ENCODE measurements at places on chromosomes 3 and 15. TPM values are rescaled to one million over a fixed set of nuclear protein-coding genes. Genes with fewer than 3 reads are reported as not detected.

Gene GLT8D1
- total RNA-seq: 54.1 TPM

DNA sequence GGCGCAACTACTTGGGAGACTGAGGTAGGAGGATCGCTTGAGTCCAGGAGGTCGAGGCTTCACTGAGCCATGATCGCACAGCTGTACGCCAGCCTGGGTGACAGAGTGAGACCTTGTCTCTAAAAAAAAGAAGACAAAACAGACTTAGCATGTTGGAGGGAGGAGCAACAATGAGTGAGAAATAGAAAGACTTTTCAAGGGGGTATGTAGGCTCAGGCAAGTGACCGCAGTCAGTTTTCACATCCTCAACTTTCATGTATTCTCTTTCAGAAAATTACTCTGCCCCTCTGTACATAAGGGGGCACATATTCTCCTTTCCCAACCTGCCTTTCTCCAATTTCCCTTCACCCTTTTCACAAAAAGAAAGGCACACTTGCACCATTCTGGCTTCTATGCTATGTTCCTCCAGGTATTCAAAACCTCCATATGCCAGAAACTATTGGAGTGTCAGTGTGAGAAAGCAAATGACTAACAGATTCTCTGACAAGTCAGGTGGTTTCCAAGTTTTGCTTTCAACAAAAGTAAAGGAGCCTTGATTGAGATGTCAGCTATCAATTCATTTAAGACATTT is 7.6 kb downstream of the NSUN3 start:
- no peak for DNase-seq

GRCh38 chr15:99441871-99442251 is 123.9 kb upstream of the MEF2A start:
- no peak for DNase-seq

DNA sequence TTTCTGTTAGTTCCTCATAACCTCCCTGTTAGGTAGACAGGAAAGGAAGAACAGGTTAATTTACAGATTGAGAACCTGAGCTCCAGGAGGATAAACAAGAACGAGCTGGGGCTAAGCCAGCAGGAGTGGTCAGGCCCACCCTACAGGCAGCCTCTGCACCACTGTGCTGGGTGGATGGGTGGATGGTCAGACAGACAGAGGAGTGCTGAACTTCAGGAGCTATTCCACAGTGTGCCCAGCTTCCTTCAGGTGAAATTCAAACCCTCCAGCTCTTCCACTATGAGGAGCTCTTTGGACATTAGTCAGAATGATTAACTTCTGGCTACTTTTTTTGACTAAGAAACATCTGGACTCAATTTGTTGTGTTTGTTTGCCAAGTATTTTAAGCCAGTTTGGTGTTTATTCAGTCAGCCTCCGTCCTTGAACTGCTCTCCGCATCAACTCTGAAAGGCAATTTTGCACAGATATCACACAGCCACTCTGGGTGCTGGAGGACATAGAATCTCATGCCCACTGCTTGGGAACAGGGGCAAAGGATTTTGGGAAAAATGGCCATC is 361.9 kb downstream of the CLSTN2 start:
- no peak for DNase-seq

- DNase-seq: no peak
Observed at GRCh38 chr3:98793971-98794370, 30.8 kb downstream of the ST3GAL6 start.

DNA sequence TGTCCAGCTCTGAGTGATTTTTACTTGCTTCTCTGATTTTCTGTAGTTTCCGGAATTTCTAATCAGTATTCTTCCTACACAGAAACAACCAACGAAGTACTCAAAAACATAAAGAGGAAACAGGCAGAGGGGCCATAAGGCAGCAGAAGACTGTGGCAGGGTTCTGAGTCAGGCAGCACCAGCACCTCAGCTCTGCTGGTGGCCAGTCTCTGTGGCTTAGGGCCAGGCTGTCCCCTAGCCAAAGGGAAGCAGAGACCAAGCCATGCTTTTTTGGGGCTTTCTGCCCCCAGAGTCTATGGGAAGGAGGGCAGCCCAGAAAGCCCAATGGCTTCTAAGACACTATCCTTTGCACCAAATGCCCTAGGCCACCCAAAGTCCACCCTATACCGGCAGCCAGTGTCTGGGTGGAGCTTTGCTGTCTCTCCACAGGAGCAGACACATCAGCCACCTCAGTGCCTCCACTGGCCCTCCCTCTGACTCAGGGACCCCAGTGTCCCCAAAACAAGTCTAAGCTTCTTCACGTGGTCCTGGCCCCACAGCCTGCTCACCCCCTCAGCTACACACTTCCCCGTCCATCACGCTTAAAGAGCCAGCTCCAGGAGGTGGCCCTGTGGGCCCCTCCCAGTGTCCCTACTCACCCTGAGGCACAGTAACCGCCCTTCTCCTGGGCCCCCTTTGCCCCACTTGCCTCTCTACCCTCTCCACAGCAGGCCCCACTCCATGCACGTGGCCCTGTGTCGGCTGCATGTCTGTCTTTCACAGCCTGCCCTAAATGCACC is 46.2 kb downstream of the CCDC12 start:
- no peak for DNase-seq

DNA sequence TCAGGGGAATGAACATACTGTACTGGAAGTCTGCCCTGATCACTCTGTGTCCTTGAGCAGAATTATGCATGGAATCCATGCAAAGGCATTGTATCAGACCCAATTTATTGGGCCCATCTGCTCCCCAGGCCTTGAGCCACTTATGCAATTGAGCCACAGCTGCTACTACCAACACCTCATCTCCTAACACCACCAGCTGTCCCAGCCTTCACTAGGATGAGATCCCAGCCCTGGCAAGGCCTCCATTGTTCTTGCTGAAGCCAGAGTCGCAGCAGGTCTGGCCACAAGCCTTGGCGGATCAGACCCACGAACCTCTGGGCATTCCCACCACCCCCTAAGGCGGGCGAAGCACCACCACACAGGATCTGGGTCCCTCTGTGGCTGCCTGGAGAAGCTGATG is 9.2 kb upstream of the NME9 start:
- no peak for DNase-seq

DNA sequence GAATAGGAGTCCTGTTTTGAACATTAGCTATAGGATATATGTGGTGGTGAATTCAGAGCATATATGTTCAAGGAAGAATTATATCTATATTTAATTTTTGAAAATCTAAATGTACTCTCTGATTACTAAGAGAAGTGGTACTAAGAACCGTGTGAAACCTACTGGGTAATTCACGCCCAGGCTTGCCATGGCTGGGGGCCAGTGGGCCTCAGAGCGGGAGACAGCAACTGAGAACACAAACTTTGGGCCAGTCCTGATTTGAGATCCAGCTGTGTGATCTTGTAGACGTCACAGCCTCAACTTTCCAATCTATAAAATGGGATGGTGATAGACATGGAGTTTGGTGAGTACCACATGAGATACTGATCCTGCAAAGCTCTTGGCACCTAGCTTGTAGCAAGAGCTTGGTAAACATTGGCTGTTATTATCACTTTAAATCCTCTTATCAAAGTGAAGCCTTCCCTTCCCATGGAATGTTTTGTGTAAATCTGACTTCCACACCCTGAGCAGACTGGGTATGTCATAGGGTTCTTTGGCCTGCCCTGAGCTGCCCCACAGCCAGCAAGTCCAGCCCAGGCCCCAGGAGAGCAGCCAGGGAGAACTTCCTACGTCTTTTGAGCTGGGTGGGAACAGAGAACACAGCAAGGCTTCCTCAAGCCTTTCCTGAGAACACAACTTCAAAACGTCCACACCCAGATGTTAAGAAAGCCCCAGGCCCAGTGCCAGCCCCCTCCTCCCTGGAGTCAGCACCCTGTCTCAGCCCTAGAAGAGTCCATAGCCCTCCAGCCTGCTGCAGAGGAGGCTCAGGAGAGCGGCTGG is 8.2 kb upstream of the PAQR5 start:
- DNase-seq: no peak

DNA sequence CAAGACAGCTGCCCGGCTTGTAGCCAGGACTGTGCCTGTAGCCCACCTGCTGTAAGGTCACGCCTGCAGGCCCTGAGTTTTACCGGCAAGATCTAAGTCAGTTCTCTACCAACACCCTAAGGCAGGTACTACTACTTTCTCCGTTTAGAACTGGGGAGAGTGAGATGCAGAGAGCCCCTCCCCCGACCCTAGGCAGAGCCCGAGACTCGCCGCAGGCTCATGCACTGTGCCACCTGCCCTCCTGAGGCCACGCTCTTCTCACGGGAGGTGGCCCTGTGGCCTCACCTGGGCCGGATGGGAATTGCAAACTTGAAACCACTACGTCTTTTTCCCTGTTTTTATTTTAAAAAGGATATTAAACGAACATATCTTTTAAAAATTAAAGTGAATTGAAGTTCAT is 36.9 kb upstream of the PCSK6 start:
- DNase-seq: no peak

DNA sequence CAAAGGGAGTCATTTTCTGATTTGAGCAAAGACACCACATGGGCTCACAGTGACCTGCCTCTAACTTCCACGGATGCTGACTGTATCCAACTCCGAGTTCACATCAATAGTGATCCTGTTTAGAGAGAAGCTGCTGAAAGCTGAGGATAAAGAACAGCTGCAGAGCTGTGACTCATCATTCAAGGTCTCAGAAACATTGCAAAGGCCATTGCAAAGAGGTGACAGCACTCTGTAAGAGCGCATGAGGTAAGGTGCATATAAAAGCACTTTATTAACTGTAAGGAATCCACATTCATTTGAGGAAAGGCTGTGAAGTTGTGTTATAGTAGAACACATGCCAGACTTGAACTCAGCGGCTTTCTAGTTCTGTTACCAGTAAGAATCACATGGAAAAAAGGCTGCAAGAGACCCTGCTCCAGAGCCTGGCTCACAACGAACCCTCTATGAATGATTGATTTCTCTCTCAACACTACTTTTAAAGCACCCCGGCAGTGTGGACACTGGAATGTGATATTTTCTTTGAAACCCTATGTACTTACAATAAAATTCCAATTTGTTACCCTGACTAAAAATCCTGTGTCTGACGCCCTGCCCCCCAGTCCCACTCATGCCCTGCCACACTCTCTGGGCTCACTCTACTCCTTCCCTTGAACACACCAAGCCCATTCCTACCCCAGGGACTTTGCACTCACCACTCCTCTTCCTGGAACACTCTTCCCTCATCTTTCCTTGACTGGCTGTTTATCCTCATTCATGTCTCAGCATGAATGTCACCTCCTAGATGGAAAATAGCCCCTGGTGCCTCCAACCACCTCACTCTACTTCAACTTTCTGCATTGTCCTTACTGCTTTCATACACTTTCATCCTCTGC is 111.2 kb downstream of the LSM3 start:
- no peak for DNase-seq

Gene FILIP1L
- total RNA-seq: 27.6 TPM

GRCh38 chr3:23325466-23326065 is 122.4 kb downstream of the UBE2E2 start:
- no peak for DNase-seq

DNA sequence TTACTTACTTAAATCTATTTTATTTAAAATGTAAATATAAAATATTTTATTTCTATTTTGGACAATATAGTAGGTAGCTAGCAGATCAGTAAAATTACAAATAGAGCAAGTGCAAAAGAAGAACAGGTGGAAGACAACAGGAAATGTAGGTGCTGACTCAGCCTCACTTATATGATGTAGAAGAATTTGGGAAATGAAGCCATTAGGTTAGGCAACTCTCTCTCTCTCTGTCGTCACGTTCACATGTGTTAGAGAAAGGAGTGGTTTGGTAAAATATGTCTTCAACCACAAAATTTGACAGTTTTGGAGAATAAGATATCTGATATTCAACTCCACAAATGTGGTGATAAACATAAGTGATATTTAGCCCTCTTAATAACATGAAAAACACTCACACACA is 532.5 kb upstream of the KCNMB2 start:
- no peak for DNase-seq

Gene ROPN1
- total RNA-seq: not detected

- no peak for DNase-seq
Observed at GRCh38 chr3:188627652-188628051, 473.7 kb downstream of the LPP start.

DNA sequence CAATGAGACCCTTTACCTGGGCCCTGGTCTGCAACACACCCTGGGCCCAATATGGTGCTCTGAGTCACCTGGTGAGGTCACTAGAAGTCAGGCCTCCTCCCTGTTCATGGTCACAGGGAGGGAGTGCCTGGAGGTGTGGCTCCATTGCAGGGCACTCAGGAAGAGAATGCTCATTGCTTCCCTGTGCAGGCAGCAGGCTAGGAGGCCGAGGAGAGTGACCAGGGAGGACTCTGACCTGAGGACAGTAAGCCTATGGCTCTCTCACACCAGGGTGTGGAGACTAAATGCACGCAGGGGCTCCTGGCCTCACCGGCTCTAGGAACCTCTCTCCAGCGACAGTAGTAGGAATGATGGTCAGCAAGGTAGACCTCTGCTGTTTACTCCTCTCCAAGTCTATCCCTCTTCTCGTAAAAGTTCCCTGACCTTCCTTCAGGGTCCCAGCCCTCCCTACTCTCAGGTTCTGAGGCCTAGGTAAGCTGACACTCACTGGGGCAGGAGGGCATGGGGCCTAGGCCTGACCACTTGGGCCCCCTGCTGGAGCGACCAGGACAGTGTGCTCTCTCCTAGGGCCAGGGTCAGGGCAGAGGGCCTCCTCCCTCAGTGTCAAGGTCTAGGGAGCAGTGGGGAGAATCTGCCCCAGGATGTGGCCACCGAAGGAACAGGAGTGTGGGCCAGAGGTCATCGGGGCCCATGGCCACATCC is 9.6 kb upstream of the SLCO2A1 start:
- DNase-seq: no peak

Gene MME
- 9.2 TPM for total RNA-seq

GRCh38 chr15:26842391-26842790 is 24.5 kb upstream of the GABRA5 start:
- DNase-seq: no peak

Gene PPP1R14D
- not detected for total RNA-seq

DNA sequence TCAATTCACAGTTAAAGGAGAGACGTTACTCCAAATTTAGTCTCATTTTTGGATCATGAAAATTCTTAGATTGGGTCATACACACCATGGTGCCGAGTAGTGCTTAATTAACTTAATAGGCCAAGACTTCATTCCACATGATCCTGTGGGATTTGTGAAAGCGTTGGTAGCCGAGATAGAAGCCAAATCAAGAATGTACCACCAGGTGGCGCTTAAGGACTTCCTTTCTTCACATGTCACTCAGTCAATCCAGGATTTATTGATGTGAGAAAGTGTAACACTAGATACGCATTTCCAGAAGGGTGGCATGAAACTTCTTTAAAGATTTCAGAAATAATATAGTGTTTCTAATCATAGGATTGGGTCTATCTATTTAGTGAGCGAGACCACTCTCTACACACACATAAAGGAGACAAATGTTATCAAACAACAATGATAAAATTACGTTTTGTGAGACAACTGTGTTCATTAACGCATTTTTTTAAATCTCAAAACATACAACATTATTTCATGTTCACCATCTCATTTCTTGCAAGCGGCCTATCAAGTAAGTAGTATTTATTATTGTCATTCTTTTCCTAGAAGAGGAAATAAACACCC is 436.1 kb downstream of the CHL1 start:
- peak; percentile 69 for DNase-seq

- DNase-seq: peak; percentile 18
Observed at GRCh38 chr3:175430983-175431773, 572.0 kb downstream of the NAALADL2 start.

Gene JMJD7
- 28.1 TPM for total RNA-seq

- no peak for DNase-seq
Observed at GRCh38 chr3:15099364-15100098, 583 bp upstream of the RBSN start.
